ENCODE measurements at places on chromosomes 3 and 15.

DNA sequence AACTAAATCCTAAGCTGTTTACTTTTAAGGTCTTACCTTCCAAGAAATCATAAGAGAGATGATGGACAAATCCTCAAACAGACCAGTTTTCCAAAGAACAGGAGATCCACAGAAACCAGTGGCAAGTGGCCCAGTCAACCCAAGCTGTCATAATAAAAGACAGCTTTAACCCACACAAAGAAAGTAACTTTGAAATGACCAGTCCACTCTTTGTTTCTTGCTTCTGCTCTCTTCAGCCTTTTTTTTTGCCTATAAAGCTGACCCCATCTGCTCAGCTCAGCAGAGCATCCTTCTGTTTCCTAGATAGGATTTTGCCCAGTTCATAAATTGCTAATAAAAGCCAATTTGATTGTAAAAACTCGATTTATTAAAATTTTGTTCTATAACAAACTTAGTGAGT lies 299.4 kb downstream of the OXSM start:
- DNase-seq, result no peak

DNA sequence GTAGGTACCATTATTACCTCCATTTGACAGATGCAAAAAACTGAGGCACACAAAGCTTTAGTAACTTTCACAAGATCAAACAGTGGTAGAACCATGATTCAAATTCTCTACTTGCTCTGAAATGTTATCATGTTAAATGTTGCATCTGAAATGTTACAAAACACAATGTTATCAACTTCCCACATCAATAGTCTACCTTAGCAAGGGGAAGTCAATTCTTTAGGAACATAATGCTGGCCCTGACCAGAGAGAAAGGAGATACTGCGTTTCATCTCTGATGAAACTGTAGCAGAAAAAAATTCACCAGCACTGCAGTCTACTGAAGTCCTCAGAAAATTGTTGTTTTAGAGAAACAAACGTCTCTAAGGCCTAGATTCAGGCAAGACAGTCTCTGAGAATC lies 174.1 kb downstream of the SATB1 start:
- no peak for DNase-seq

GRCh38 chr15:61049934-61050333 lies 179.2 kb downstream of the RORA start:
- DNase-seq, result no peak

- no peak for DNase-seq
Observed at GRCh38 chr3:162764051-162764807, 1267.6 kb downstream of the OTOL1 start.

DNA sequence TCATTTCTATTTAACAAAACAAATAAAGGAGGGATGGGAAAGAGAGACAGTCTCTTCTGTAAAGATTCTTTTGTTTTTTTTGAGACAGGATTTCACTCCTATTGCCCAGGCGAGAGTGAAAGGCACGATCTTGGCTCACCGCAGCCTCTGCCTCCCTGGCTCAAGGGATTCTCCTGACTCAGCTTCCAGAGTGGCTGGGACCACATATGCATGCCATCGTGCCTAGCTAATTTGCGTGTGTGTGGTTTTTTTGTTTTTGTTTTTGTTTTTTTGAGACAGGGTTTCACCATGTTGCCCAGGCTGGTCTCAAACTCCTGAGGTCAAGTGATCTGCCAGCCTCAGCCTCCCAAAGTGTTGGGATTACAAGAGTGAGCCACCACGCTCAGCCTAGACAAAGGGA lies 23.3 kb downstream of the STAG1 start:
- DNase-seq, result no peak

- no peak for DNase-seq
Observed at GRCh38 chr3:147427746-147428145, 18.6 kb downstream of the ZIC1 start.

DNA sequence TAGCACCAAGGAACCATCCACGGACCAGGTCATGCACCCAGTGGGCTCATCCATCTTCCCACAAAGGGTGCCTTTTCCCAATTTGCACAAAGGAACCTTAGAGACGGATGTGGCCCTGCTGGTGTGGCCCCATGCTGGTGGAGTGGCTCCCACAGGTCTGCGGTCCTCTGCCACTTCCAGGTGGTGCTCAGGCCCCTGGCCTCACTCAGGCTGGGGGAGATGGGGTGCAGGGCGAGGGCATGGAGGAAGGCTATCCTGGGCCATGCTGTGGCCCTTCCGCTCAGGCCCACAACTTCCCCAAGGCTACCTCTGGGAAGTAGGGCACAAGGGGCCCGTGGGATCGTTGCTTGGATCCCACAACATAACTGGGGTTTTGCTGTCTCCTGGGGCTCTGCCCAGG lies 5.2 kb upstream of the SYNM start:
- DNase-seq, result no peak

- no peak for DNase-seq
Observed at GRCh38 chr15:92930776-92931175, 30.7 kb downstream of the CHD2 start.

All from activated gamma-delta T cell treated with Interleukin-2 at 50 U/mL for 16 hours (primary cell).